Endothelial cell (in vitro differentiated cells): ENCODE measurements at places on chromosomes 3 and 15.

- DNase-seq, result no peak
These were observed 437.8 kb downstream of the RBMS3 start for GRCh38 chr3:29718661-29719065.

GRCh38 chr15:89361451-89362202 is 27.0 kb upstream of the POLG start:
- DNase-seq, result peak; percentile 89

DNA sequence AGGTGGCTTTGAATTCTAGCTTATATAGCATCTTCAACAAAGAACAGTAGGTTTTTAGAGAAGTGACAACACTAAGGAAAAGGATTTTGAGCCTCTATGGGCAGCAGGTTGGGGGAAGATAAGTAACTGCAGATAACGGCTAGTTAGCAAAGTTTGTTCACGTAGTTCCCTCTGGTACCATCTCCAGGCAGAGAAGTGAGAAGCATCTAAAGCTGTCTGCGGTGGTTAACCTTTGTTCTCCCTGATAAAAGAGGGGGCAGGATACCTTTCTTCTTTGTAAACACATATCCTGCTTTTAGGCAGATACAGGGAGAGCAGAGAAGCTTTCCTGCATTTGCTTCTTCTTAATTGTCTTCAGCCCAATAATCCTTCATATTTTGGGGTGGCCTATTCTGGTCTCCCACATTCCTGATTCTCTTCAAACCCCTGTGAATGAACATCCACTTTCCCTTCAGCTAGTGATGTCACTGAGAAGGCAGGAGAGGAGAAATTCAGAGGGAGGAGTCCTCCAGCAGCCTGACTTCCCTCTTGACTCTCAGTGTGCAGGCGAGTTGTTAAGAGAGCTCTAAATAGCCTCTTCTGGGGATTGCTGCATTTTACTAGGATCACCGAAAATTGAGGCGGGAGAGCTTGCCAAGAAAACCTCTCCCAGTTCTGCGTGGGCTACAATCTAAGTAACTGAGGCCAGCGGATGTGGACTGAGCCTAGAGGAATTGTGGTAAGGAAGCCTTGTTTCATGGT is 393.7 kb upstream of the C2CD4B start:
- DNase-seq, result no peak

- DNase-seq, result no peak
These were observed 247.3 kb upstream of the NSMCE3 start for GRCh38 chr15:29516929-29517328.

- no peak for DNase-seq
These were observed 6.5 kb upstream of the TM4SF19 start for GRCh38 chr3:196344663-196345062.

DNA sequence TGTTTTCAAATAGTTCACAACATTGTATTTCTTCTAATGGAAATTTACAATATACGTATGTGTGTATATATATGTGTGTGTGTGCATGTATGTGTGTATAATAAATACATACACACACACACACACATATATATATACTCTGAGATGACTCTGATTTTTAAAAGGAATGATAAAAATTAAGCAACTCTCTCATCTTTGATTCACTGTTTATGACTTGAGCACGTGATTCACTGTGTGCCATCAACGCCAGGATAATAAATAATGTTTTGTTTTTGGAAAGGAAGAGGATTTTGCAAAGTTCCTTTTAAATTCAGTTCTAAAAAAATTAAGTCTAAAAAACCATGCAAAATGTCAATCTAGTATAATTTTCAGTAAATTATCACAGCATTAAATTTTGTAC is 132.4 kb downstream of the P3H2 start:
- DNase-seq, result no peak

- no peak for DNase-seq
These were observed 228.9 kb upstream of the FEZF2 start for GRCh38 chr3:62602129-62602770.

DNA sequence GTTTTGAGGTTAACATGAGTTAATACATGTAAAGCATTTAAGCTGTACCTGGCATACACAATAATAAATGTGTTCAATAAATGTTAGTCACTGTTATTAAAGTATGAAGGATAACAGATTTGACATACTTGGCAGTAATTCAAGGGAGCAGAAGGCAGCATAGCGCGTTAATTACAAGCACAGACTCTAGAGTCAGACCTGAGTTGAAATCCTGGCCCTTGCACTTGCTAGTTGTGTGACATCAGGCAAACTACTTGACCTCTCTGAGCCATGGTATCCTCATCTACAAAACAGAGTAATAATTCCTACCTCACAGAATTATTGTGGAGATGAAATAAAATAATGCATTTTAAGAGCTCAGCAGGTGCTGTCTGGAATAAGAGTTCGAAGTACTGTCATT is 5.4 kb downstream of the IFT122 start:
- no peak for DNase-seq

DNA sequence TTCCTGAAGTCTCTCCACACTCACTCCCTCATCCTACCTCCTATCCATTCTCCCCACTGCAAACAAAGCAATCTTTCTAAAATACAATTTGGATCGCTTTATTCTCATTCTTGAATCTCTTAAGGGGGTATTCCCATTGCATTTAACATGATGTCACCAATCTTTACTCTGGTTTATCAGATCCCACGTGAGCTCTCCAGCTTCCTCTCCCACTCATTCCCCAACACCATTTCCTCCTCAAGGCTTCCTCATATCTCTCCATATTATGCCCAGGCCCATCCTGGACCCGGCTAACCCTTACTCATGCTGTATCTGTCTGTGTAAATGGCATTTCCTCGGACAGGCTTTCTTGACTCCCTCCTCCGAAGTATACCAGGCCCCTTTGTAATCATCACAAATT is 165.0 kb downstream of the CD47 start:
- no peak for DNase-seq

DNA sequence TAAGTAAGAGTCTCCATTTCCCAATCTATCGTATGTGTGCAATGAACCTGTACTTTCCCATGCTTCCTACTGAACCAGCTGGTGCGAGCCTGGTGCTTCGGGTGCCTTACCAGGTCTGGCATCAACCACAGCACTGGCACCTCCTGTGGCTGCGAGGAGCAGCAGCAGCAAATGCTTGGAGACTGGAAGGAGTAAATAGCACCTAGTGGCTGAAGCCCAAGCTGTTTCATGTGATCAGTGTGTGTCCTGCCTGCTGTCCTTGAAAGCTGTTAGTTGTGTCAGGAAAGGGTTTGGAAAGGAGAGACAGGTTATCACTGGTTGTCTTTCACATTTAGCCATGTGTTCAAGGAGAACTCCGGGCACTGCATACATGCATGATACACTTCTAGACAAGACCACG is 31.8 kb downstream of the PCOLCE2 start:
- DNase-seq, result peak; percentile 40

GRCh38 chr15:98759277-98759676 is 110.9 kb downstream of the IGF1R start:
- DNase-seq, result no peak

DNA sequence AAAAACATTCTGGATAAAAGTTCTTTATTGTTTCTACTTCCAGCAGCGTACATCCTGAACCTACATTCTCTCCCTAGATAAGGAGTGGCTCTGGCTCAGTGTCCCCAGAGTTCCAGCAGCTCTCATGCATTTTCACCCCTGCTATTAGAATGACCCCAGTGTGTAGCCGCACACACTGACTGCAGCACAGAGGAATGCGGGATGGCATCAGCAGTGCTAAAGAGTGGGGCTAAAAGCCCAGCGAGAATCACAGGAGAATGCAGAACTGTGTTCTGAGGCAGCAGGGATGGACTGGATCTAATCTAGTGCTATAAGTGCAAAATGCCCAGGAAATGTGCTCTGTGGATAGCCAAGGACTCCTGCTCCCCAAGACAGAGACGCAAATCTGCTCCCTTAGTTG is 66.4 kb upstream of the TJP1 start:
- DNase-seq, result no peak

GRCh38 chr3:119937229-119937628 is 155.3 kb downstream of the NR1I2 start:
- no peak for DNase-seq

- DNase-seq, result no peak
These were observed 250.9 kb downstream of the PLCL2 start for GRCh38 chr3:17135696-17136095.

DNA sequence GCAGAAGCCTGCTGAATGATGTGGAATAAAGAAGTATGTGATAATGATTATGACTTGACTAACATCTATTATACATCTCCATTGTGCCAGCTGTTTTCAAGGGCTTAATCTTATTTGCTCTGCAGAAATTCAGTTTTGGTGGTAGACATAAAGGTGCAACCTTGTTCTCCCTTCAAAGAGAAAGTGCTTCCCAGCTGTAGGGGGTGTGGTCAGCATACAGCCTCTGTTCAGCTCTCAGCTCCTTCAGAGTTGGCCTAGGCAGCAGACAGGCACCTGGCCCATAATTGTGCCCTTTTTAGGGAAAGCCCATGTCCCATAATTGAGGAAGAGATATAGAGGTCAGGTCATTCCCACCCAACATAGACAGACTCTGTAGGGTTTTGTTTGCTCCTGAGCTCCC is 104.3 kb upstream of the EOMES start:
- no peak for DNase-seq

DNA sequence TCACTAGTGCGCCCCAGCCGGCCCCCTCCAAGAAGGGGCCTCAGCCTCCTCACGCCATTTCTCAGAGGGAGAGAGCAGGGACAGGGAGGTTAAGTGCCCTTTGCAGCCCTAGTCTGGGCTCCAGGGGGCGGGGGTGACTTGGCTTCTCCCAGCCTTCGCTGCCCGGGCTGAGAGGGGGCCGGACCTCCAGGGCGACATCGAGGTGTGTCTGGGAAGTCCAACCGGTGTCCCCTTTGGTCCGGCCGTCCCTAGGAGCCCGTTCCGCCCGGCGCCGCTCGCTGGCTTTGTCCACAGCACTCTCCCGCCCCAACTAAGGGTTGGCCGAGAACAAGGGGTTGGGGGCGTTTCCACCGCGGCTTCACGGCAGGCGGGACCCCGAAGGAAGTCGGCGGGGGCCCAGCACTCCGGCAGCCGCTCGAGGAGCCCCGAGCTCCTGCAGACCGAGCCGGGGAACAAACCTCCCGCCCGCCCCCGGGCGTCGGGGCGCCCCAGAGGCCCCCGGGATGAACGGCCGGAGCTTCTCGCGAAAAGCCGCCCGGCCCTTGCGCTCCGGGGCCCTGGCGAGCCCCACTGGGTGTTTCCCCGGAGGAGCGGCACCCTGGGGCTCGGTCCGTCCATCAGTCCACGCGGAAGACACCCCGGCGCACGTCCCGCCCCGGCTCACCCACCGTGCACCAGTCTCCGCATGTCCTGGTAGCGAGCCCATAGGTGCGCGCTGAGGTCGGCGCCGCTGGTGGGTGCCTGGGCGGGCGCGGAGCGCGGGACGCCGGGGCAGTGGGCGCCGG is 627 bp downstream of the NT5DC2 start:
- peak; percentile 46 for DNase-seq

- DNase-seq, result no peak
These were observed 70.9 kb downstream of the IMPG2 start for GRCh38 chr3:101249522-101249921.

- DNase-seq, result no peak
These were observed 85.4 kb upstream of the ABHD2 start for GRCh38 chr15:89002830-89003229.

- DNase-seq, result no peak
These were observed 14.8 kb downstream of the MUC13 start for GRCh38 chr3:124919756-124920155.

DNA sequence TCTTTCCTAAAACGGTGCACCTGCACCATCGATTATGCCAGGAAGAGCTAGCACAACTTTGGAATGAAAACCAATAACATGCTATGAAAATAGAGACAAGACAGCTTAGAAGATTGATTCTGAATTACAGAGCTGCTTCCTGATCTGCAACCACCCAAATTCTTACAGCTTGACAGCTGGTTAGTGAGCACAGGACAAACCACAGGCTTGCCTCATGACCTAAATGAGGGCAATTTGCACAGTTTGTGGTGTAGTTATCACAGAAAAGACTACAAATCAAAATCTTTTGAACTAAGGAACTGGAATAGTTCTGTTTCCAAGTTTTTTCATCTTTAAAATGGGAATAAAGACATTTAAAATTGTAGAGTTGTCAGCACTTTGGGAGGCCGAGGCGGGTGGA is 533.5 kb downstream of the NAALADL2 start:
- no peak for DNase-seq

GRCh38 chr3:178646186-178646862 is 110.1 kb downstream of the KCNMB2 start:
- DNase-seq, result no peak

DNA sequence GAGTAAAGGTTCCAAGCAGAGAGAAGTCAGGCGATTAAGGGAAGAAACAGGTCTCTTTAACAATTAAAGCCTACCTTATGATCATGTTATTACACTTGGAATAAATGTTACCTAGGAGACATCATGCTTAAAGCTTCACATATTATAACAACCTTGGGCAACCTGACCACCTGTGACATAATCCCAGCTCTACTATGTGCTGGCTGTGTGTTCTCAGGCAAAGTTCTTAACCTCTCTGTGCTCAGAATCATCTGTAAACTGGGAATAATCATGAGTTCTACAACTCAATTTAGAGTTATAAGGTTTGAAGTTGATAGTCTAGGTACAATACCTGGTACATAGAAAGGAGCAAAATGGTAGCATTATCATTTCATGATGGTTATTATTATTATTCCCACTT is 159.3 kb downstream of the MAGI1 start:
- no peak for DNase-seq

DNA sequence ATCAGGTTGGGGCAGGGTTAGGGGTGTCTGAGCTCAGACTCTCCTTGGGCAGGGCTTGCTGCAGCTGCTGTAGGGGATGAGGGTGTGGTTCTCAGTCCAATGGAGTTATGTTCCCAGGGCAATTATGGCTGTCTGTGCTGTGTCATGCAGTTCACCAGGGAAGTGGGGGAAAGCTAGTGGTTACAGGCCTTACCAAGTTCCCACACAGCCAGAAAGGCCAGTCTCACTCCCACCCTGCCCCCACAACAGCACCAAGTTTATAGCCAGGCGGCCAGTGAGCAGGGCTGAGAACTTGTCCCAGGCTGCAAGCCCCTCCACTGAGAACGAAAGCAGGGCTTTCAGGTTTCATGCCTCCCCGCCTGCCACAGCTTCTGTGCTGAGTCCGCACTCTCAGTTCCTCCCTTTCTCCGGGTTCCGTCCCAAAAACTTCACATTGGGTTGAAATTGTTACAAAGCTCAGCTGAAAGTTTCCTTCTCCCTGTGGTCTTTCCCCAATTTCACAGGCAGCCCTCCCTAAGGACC is 19.6 kb upstream of the CPOX start:
- DNase-seq, result no peak

DNA sequence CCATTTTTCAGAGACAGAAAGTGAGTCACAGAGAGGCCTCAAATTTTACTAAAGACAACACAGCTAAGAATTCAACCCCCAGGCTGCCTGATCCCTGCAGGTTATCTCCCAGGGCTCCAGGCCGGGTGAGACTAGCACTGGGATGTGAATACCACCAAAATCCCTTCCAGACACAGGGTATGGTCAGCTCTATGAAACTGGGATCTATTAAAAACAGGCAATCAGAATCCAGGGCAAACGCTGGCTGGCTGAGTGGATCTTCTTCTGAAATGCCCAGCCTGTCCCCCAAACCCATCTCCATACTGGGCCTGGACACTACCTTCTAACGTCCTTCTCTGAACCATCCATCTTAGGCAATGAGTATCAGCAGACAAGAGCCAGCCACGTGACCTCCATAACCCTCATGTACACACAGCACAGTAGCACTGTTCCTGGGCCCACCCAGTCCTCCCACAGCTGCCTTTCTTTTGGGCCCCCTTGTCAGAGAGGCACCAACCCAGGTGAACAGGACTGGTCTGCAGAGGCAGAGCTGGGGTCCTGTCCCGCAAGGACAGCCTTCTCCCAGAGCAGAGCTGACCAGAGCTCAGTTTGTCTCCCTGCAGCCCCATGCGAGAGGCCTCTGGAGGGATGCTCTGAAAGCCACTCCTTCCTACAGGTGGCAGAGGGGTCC is 1.9 kb downstream of the RAB6B start:
- no peak for DNase-seq
